Psoas muscle (tissue), 8 donors: ENCODE measurements at places on chromosomes 12 and 14. TPM values are rescaled to one million over a fixed set of nuclear protein-coding genes. Genes with fewer than 3 reads are reported as not detected.

- DNase-seq = peak; percentile 48
Measured at GRCh38 chr12:113912760-113913329, 53.3 kb downstream of the RBM19 start.

Gene SPTB
- polyA plus RNA-seq = 153 TPM

DNA sequence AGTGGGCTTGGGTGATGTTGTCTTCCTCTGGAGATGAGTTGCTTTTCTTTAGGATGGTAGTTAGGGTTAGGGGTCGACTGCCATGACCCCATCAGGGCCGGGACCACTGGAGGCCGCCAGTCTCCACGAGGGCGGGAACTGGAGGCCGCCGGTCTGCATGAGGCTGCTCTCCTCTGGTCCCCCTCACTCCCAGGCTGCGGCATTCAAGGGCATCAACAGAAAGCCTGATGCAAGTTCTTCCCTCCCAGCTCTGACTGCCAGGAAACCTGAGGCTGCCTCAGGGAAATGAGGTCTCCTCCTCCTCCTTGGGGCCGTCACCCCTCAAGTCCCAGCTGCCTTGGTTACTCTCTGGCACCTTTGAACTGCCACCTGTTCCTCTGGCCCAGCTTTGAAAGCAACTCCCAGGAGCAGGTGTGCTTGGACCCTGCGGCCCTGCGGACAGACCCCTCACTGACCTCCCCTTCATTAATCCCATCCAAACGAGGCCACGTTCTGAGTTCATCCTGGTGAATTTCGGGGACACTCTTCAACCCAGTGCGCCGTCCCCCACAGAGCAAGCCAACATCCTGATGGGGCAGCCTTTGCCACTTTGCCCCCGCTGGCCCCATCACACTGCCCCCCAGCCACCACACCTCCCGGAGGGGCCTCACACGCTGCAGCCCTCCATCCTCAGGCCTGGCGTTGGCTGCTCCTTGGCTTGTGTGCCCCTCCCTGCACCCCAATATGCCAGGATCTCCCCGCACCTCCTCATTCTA lies 37.2 kb upstream of the FBRSL1 start:
- no peak for DNase-seq

Gene PLEKHG7
- not detected for polyA plus RNA-seq

DNA sequence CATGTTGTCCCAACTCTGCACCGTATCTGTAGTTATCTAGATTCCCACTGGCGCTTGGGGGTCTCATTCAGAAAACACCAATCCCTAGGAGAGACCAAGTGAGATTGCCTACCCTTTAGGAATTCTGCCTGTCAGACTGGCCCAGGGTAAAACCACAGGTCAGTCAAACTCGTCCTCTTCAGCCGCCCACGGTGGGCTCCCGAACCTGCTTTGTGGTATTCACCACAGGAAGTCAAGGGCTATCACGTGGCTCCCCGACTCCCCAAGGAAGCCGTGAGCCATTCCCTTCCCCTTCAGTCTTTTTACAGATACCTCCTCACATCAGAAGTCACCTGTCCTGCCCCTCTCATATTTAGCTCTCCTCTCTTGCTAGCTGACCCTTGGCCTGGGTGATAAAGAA lies 159.9 kb downstream of the EGLN3 start:
- no peak for DNase-seq

GRCh38 chr12:1630133-1630826 lies 1.2 kb downstream of the WNT5B start:
- peak; percentile 68 for DNase-seq

DNA sequence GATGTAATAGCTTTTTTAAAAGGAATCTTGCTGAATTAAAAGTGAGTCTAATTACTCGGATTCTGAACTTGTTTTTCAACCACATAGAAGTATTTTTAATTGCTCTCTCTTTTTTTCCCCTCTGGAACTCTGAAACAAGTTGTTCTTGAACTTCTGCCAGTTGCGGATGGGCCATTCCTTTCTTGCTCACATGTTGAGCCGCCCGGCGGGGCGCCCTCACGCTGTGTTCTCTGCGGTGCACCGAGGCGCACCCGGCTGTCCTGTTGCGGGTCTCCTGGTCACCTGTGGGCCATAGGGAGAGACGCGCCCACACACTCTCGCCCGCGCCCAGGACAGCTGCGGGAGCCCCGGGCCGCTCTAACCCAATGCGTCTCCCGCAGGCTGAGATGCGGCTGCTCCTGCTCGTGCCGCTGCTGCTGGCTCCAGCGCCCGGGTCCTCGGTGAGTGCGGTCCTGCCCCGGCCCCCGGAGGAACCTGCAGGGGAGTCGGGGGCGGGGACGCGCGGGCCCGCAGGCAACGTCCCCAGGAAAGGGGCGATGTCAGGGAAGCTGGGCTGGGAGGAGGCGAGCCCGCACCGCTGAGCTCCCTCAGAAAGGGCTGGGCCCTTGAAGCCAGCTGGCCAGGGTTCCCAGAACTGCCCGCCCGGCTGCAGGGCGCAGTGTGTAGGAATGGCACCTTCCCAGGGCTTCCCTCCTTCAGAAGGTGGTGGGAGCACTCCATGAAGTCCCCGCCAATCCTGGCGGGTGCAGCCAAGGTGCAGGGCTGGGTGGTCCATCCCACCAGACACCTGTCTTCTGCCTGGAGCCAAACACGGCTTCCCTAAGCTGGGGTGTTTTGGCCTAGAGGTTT lies 2.3 kb downstream of the PAPLN start:
- peak; percentile 65 for DNase-seq

Gene RAB5B
- 52.1 TPM for polyA plus RNA-seq
